ENCODE measurements at places on chromosomes 1 and 21. TPM values are rescaled to one million over a fixed set of nuclear protein-coding genes. Genes with fewer than 3 reads are reported as not detected.

- peak; percentile 75 for DNase-seq
Observed at GRCh38 chr1:147541672-147542568, 619 bp downstream of the BCL9 start.

DNA sequence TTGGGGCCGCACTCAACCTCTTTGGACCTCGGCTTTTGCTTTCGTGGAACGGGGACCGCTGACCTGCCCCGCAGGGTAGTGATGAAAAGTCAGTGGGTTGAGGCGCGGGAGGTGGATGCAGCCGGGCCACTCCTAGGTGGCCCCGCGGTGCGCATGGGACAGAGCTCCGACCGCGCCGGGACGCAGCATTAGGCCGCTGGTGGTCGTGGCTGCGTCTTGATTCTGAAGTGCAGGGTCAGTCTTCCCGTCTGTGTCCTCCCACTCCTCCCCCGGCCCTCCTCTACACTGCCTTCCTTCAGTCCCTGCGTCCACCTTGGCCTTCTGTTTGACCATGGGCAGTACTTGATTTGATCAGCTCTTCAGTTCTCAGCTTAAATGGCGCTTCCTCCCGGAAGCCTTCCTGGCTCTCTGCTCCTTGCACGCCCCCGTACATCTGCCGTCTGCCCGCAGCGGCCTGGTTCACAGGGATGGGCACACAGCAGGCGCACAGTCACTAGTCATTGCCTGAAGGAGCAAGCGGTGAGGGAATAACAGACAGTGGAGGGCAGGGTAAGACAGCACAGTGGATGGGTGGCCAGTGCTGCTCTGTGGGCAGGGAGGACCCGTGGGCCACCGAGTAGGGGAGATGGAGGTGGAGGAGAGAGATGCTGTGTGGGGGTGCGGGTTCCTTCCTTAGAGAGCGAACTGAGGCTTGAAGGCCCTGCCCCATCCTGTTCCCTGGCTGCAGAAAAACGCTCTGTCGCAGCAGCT lies 633 bp downstream of the THEMIS2 start:
- DNase-seq, result no peak

DNA sequence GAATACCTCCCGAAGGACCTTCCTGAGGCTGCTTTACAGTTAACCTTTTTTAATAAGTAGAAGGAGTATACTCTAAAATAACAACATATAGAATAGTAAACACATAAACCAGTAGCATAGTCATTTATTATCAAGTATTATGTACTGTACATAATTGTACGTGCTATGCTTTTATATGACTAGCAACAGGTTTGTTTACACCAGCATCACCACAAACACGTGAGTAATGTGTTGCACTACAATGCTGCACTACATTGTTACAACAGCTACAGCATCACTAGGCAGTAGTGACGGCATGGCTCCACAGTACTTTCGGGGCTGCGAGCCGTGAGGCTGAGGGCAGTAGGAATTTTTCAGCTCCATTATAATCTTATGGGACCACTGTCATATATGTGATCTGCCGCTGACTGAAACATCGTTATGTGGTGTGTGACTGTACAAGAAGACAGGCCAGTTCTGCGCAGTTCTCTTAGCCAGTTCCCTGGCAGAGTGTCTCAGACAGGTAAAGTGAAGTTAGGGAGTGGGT lies 82.8 kb upstream of the LRRC8D start:
- no peak for DNase-seq

The PADI3 gene
- not detected for total RNA-seq

GRCh38 chr1:178947677-178947981 lies 76.8 kb upstream of the ANGPTL1 start:
- DNase-seq, result no peak

DNA sequence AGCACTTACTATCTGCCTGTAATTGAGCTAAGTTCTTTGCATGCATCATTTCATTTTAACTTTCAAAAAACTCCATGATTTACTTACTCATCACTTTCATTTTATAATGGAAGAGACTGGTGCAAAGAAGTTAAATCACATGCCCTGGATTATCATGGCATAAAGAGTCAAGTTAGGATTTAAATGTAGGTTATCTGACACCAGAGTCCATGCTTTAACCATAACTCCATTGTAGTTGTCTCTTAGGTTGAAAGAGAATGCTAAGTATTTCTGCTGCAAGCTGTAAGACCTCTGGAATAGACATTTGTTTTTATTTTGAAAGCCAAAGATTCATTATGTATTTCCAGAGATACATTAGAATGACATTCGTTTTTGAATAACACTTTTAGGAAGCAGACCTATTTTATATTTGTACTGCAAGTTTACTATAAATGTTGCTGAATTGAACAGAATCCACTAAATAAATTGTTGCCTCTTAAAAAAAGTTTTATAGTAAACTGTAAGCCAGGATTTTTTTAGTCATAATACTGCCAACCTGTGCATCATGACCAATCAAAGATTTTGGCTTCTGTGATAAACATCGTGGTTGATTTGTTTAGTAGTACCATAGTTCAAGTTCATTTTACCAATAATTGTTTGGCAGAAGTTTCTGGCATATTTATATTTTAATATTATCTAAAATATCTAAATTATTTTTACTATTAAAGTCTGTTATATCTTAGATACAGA lies 26.1 kb downstream of the CFH start:
- no peak for DNase-seq

The S100A2 gene
- total RNA-seq, result not detected

The LHX8 gene
- total RNA-seq, result not detected

GRCh38 chr1:147545133-147545532 lies 3.8 kb downstream of the BCL9 start:
- DNase-seq, result no peak

DNA sequence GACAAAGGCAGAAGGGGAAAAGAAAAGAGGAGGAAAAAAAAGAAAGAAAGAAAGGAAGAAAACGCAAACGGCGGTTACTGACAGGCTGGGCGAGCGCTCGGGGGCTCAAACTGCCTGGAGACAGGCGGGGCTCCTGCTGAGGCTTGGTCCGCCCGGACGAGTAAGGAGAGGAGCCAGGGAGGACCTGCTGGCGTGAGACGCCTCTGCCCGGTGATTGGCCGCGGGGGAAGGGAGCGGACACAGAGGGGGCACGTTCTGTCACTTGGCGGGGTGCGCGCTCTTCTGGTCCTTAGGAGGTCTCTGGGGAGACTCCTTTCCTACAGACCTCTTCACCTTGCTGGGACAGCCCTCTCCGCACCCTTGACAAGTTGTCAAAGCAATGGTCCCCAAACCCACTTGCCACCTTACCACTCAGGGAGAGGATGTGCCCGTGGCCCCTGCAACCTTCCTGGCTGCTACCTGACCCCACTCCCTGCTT lies 791 bp upstream of the PIK3R3 start:
- DNase-seq, result no peak
